Skeletal muscle tissue (tissue), 5 donors: ENCODE measurements at places on chromosomes 6 and 20. TPM values are rescaled to one million over a fixed set of nuclear protein-coding genes. Genes with fewer than 3 reads are reported as not detected.

Gene CLIC5
- total RNA-seq, result 7.8 TPM

Gene OR2H1
- not detected for total RNA-seq

Gene KIF25
- total RNA-seq, result not detected

Gene CRIP3
- 2.1 TPM for total RNA-seq

Gene POU5F1
- not detected for total RNA-seq

Gene LGSN
- not detected for total RNA-seq
